ENCODE measurements at places on chromosomes 7 and 10.

DNA sequence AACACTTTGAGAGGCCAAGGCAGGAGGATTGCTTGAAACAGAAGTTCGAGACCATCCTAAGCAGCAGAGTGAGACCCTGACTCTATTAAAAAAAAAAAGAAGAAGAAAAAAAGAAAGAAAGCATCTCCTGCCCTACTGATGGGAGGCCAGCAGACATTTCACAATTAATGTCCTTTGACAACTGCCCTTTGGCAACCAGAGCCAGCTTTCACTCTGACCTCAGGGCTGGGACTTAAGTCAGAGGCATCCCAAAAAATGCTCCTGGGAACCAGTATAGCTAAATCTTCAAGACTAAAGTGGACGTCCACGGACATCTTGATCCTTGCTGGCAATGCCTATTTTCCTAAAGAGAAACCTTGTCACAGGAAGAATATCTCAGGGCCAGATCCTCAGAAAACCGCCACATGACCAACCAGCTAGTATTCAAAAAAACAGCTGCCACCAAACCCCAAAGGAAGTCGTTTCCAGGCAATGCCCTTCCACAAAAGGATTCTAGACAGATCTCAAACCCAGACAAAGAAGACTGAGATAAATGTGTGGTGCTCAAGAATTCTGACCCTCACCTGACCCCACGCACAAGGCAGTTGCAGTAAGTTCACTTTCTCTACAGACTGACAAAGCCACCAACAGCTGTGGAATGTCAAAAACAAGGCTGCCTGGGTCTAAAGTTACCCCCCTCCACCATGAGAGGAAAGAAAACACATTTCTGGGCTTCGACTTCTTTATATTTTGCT is 18.4 kb downstream of the GFRA1 start:
- DNase-seq: no peak

- DNase-seq: no peak
Observed at GRCh38 chr7:46839651-46840050, 742.3 kb downstream of the TNS3 start.

DNA sequence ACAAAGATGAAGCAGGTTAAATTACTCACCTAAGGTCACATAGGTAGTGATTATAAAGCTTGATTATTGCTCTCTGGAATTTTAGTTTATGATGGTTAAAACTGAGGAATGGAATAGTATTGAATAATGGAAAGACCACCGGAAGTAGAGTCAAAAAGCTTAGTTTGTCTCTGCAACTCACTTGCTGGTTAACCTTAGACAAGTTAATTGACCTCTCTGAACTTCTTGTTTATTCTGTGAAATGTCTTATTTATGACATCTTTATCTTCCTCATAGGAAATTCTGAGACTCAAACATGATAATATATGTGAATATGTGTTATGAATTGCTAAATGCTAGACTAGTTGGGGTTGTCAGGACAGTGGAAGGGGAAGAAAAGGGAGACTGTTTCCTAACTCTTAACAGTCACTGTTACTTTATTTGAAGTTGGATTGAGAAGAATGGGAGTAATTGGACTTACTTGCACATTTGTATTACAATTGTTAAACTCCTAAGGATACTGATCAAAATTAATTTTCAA is 9.6 kb downstream of the DLD start:
- no peak for DNase-seq

GRCh38 chr10:113905756-113906155 is 51.3 kb downstream of the NHLRC2 start:
- no peak for DNase-seq

GRCh38 chr10:36171953-36172940 is 530.2 kb upstream of the FZD8 start:
- DNase-seq: no peak

GRCh38 chr10:114376523-114376922 is 27.8 kb downstream of the AFAP1L2 start:
- no peak for DNase-seq

- no peak for DNase-seq
Observed at GRCh38 chr10:129552119-129552518, 85.1 kb downstream of the MGMT start.

- DNase-seq: no peak
Observed at GRCh38 chr7:57417736-57418135, 32.2 kb upstream of the ZNF716 start.

DNA sequence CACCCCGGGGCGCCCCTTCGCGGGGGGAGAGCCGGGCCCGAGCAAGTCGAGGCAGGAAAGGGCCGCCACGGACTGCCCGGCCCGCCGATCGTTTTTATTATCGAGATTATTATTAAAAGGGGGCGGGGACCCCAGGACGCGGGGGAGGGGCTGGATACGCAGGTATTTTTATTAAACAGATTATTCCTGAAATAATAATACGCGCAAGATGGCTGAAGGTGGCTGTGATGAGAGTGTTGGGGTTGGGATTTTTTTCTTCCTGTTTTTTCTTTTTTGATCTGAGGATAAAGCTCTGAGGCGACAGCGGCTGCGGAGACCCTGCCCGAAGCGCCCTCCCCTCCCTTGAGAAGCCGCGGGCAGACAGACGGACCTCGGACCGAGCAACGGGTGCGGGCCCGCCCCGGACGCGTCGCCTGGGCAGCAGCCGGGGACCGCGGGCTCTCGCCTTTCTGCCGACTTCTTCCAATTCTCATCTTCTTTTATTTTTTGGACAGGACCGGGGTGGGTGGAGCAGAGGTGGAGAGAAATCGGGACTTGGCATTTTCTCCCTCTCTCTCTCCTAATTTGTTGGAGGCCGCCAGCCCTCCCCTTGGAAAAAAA is 1.4 kb upstream of the TRIM8 start:
- peak; percentile 82 for DNase-seq

DNA sequence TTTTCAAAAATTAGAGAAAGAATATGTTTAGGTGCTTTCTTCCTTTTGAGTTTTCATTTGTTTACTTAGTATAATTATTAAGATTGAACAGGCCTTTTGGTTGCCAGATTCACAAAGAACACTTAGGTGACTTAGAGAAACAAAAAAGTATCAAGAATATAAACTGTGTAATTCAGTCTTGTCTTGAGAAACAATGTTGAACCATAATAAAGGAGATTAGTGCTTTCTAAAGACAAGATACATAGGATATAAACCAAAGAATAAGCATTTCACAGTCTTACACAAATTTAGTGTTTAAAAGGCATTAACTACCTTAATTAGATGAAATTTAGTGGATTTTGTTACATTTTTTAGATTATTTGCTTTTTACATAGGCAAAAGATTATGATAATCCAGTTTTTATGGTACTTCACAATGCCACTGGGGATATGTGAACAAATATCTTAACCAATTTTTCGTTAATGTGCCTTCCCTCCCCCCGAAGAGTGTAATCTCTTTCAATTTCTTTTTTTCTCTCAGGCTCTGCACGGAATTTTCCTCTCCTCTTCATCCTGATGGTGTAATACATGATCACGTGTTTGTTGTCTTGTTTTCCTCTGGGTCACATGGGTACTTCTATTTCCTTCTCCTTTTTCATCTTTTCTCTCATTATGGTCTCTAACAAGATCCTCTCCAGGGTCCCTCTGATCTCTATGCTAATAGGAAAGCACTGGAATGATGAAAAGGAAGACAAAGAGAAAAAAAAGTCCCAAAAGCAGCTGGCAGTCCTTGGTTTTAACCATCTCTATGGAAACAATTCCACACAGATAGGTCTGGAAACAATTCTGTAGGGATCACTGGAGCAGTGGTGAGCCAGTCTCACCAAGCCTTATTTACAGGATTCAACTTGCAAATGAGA is 3.7 kb upstream of the HNRNPH3 start:
- DNase-seq: no peak

DNA sequence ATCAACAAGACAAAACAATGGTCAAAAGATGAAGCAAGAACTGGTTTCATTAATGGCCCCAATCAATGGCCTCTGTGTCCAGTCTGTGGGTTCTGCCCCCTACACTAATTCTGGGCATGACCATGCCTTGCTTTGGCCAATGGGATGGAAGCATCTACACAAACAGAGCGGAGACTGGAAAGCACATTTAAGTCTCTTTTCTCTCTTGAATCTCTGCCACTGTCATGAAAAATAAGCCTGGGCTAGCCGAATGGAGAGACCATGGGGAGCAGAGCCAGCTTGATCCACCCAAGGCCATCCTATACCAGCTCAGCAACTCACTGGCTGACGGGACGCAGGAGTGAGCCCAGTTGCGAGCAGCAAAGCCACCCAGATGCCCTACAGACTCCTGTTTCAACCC is 30.9 kb downstream of the ANKRD16 start:
- no peak for DNase-seq

- DNase-seq: no peak
Observed at GRCh38 chr10:113576852-113577251, 24.0 kb downstream of the HABP2 start.

- DNase-seq: no peak
Observed at GRCh38 chr7:47192978-47193377, 388.9 kb downstream of the TNS3 start.

- DNase-seq: no peak
Observed at GRCh38 chr10:11489591-11489990, 121.9 kb downstream of the USP6NL start.

DNA sequence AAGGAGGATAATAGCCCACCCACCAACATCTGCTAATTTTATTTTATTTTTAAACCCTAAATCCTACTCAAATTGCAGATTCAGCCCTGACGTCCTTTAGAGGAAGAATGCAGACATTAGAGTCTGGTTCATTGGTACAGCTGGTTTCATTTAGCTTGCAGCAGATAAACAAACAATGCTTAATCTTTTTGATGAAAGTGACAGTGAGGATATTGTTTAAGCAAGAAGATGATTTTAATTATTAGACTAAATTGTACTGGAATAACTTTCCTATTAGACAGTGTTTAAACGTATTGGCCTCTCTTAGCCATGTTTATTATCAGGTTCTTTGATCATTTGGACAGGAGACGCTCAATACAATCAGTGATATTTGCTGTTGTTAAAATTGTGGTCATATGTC is 164.8 kb downstream of the CDK14 start:
- no peak for DNase-seq

DNA sequence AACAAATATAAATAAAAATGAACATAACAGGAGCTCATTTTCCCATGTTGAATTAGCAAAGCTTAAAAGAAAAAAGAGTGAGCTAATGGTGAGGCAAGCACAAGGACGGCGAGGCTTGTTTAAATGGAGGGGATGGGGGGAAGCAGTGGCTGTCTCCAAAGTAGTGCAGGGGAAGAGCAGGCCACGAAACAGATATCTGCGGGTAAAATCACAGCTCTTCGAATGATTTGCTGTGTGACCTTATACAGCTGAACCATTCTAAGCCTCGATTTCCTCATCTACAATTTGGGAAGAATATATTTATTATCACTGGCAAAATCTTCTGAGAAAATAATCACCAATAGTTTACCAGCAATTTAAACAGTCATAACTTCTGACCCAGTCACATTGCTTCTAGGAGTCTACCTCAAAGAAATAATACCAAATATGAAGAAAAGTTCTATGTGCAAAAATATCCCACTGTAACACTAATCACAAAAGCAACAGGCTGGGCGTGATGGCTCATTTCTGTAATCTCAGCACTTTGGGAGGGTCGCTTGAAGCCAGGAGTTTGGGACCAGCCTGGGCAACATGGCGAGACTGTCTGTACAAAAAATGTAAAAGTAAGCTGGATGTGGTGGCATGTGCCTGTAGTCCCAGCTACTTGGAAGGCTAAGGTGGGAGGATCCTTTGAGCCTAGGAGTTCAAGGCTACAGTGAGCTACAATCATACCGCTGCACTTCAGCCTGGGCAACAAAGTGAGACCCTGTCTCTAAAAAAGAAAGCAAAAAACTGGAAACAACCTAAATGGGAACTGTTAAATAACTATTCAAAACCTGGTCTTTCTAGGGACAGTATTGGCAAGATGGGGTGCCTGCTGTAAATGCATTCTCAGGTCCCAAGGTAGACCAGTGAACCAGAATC is 63.1 kb upstream of the ASAH2 start:
- DNase-seq: no peak

DNA sequence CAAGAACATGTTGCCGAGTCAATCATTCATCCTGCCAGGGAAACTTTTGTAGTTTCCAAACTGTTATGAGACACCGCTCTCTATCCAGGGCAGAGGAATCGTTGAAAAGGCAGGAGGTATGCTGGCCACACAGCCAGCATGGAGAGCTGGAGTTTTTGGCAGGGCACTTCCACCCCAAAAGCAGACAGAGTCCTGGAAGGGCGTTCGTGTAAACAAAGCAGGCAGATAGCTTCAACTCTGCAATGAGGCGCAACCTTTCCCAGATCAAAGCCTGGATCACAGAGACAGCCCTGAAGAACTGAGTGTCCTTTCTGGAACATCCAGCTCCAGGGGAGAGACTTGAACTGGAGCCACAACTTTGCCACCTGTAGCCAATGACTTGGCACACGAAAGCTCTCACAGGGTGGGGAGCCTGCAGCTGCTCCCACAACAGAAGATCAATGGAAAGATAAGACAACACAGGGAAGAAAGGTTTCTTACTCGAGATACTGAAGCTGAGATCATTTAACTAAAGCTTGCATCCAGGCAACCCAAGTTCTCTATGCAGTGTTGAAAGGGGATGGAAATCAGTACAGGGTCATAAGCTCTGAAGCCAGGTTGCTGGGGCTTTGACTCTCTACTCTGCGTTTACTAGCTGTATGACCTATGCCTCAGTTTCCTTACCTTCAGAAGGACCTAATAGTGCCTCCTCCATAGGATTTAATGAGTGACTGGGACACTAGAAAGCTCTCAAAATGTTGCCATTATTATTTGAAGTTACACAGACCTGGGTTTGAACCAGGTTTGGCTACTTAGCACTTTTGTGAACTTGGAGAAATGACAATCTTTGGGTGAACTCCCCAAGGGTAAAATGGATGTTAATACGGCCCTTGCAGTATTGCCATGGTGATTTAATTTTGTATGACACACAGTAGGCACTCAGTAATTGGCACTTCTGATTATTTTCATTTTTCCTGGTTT is 434.8 kb upstream of the NPVF start:
- peak; percentile 40 for DNase-seq

DNA sequence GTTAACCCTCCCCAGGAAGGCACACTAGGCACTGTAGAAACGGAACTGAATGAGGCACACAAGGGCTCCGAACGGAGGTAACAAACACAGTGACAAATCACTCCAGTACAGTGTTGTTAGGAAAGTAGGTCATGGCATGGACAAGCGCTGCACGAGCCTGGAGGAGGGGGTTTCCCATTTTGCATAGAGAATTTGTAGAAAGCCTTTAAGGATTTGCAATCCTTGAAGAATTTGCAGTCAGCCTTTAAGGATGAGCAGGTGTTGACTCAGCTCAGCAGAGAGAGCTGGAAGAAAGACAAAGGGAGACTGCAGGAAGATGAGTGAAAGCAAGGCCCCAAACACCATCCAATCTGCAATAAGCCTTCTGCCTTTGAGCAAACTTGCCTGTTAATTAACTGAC is 51.1 kb upstream of the PPP1R3C start:
- DNase-seq: no peak

Measured in left ventricle myocardium superior (tissue), 1 donor.